Left lung (tissue), 14 donors: ENCODE measurements at places on chromosomes 6 and 20. TPM values are rescaled to one million over a fixed set of nuclear protein-coding genes. Genes with fewer than 3 reads are reported as not detected.

DNA sequence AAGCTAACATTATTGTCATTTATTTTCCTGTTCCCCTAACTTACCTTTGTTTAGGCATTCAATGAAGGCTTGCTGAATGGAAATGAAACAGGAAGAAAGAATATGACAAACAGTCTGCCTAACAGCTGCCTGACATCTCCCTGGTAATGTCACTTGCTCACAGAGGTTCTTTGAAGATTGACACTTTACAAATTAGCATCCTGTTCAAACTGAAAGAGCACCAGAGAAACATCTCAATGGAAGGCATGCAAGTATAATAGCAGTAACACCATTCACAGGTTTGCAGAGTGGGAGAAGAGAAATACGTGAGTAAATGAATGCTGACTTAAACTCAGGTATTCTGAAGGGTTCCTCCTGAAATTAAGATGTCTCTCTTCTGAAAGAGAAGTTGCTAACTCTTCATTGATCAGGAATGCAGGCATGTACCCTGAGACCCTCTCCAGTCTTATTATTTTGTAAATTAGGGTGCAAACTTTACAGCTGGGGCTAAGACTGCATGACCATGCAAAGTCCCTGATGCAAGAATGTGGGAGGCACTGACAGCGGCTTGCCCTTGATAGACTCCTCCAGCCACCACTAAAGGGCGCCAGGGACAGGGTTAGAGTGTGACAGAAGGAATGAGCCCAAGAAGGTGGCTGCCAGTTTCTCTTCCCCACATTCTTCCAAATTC lies 1.3 kb upstream of the SMLR1 start:
- no peak for DNase-seq
- no peaks in the 10 kb centered on the region for H3K4me1 ChIP-seq
- no peak overlapping the region for H3K27ac ChIP-seq

ASIP gene
- total RNA-seq, result 0.79 TPM

DNA sequence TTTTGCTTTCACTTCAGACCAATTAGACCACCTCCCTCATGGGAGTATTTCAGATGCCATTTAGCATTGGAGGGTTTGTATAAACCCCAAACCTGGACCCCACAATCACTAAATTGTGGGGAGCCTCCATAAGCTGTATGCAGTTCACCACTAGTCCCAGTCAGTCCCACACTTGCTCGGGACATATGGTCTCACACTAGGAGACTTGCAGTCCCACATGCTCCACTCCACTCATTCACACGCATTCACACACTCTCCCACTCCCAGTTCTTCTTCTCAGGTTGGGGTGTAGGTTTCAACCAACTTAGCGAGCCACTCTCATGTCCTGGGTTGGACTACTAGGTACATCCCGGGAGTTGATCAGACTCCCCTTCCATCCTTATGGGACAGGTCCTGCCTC lies 84.5 kb upstream of the GPR6 start:
- no peaks in the 10 kb centered on the region for H3K27me3 ChIP-seq
- H3K27ac ChIP-seq, result peak overlapping the region; percentile 61
- no peak for DNase-seq

TUBE1 gene
- total RNA-seq, result 19.0 TPM

DNA sequence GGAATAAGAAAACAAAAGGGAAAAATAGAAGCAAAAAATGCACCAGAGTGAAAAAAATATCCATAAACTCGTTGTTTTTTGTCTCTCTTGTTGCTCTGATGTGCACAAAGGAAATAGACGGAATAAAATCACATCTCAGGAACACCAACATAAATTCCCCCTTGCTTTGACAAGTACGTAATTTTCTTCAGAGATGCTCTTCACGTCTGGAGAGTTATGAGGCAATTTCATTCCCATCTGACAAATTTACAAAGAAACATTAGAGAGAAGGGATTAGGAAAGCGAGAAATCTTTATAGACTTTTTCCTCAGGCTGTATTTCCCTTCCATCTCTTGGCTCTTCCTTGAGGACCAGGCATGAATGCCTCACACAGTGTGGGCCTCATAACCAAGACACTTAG lies 250.1 kb upstream of the ZFP64 start:
- peaks cover 6% of the 10 kb centered on the region for H3K27me3 ChIP-seq
- DNase-seq, result no peak
- H3K4me3 ChIP-seq, result no peak overlapping the region
- no peaks in the 10 kb centered on the region for H3K36me3 ChIP-seq
- H3K4me1 ChIP-seq, result no peaks in the 10 kb centered on the region

DNA sequence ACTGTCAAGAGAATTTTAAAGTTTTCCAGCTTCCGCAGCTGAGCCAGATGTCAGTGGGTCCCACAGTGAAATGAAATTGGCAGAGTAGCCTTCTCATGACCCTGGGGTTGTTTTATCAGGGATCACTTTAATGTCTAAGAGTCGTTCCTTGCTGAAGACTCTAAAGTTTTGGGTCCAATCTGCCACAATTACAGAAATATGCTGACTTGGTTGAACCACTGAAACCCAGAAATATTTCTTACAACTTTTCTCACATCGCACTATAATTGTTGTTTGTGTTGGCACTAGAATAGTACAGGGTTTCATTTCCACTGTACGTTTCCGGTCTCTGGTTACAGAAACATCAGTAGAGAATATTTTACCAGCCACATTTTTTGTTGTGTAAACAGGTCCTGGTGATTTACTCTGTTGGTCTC lies 109.0 kb downstream of the HMGCLL1 start:
- no peak overlapping the region for H3K4me3 ChIP-seq
- no peaks in the 10 kb centered on the region for H3K36me3 ChIP-seq
- no peak overlapping the region for H3K27ac ChIP-seq
- no peaks in the 10 kb centered on the region for H3K4me1 ChIP-seq

GSTA2 gene
- total RNA-seq, result 2.7 TPM

HUS1B gene
- total RNA-seq, result 1.2 TPM

DNA sequence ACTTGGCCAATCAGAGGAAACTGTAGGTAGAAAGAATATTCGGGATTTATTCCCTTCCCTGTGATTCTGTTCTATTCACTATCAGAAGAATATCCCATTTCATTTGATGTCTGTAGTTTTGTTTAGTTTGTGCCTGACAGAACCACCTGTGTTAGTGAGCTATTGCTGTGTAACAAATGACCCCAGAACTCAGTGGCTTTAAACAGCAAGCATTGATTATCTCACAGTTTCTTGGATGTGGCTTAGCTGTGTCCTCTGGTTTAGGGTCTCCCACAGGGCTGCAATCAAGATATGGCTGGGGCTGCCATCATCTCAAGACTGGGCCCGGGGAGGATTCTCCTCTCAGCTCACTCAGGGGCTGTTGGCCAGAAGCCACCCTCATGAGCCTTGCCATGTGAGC lies 143.7 kb downstream of the ZDHHC14 start:
- no peaks in the 10 kb centered on the region for H3K36me3 ChIP-seq
- no peak for DNase-seq
- peaks cover 15% of the 10 kb centered on the region for H3K4me1 ChIP-seq
- no peak overlapping the region for H3K27ac ChIP-seq

DNA sequence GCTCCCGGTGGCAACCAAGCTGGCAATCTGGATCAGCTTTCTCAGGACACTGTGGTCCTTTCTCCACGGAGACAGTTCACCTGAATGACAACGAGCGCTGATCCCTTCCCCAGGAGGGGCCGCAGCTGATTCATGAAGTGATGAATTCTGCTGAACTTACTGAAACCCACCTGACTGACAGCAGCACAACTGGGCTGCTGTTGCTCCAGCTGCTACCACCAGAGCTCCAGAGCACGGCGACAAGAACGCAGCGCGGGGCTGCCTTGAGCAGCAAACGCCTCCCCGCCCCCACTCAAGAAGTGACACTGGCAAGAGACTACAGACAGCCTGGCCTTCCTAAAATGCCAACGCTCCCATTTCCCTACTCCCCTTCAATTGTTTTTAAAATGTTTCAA lies 10.0 kb downstream of the PXDC1 start:
- no peaks in the 10 kb centered on the region for H3K36me3 ChIP-seq
- H3K4me1 ChIP-seq, result peaks cover 8% of the 10 kb centered on the region
- no peak overlapping the region for H3K27ac ChIP-seq

TP53INP2 gene
- total RNA-seq, result 41.5 TPM

- H3K36me3 ChIP-seq, result no peaks in the 10 kb centered on the region
- no peak overlapping the region for H3K4me3 ChIP-seq
- no peak for DNase-seq
- H3K27me3 ChIP-seq, result no peaks in the 10 kb centered on the region
- H3K4me1 ChIP-seq, result no peaks in the 10 kb centered on the region
- H3K27ac ChIP-seq, result no peak overlapping the region
Measured at GRCh38 chr6:34970488-34970887, 81.4 kb downstream of the ANKS1A start.

DNA sequence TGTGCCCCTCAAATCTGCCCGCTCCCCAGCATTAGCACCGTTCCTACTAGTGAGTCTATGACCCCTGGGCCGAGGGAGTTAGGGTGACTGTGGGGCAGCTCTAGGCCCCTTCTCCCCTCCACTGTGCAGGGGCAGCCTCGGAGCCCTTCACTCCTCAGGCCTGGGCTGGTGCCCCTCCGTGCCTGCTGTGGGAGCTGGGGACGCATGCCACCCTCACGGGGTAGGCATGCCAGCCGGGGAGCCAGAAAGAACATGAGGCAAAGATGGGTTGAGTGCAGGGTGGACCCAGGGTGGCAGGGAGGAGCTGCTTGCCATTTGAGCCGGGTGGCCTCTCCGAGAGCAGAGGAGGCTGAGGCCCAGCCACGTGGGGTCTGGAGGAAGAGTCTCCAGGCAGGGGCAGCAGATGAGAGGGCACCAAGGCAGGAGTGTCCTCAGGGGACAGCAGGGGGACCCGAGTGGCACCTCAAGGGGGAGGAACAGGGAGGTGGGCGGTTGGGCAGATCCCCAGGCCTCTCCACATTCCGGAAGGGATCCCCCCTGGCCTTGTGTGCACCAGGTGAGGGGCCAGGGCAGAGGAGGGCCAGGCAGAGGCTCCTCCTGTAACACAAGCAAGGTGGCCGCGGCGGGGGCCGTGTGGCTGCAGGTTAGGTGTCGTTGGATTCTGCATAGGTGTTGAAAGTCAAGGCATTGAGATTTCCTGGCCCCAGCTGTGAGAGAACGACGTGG lies 18.6 kb upstream of the LSM14B start:
- H3K27ac ChIP-seq, result no peak overlapping the region
- H3K4me1 ChIP-seq, result no peaks in the 10 kb centered on the region
- H3K36me3 ChIP-seq, result no peaks in the 10 kb centered on the region
- no peaks in the 10 kb centered on the region for H3K27me3 ChIP-seq

RIPOR2 gene
- 56.8 TPM for total RNA-seq

- H3K36me3 ChIP-seq, result no peaks in the 10 kb centered on the region
- no peaks in the 10 kb centered on the region for H3K4me1 ChIP-seq
- H3K27ac ChIP-seq, result no peak overlapping the region
- H3K27me3 ChIP-seq, result no peaks in the 10 kb centered on the region
- no peak for DNase-seq
- no peak overlapping the region for H3K4me3 ChIP-seq
Measured at GRCh38 chr20:53706466-53707370, 113.1 kb upstream of the ZNF217 start.

GRCh38 chr6:97632341-97632740 lies 349.3 kb upstream of the MMS22L start:
- no peak overlapping the region for H3K27ac ChIP-seq
- H3K36me3 ChIP-seq, result no peaks in the 10 kb centered on the region
- no peak overlapping the region for H3K4me3 ChIP-seq

DNA sequence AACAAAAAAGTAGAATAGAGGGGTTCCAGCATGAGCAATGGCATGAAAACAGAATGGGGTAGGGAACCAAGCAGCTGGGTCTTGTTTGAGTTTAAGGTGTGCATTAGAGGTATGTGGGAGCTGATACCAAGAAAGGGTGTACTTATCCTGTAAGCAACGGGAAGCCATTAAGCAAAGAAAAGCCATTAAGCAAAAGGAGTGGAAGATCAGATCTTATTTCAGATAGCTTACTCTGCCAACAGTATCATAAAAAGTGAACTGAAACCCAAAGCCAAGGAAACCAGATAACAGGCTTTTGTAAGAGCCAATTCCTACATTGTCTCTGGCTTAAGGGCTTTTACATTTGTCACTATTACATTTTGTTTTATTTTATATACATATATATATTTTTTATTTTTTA lies 21.3 kb upstream of the BEND6 start:
- H3K36me3 ChIP-seq, result no peaks in the 10 kb centered on the region
- no peak for DNase-seq
- H3K4me3 ChIP-seq, result no peak overlapping the region
- no peaks in the 10 kb centered on the region for H3K4me1 ChIP-seq
- H3K27me3 ChIP-seq, result no peaks in the 10 kb centered on the region

PPP1R14C gene
- total RNA-seq, result 13.6 TPM

COL9A1 gene
- not detected for total RNA-seq

PSORS1C1 gene
- 11.7 TPM for total RNA-seq

- H3K27me3 ChIP-seq, result no peaks in the 10 kb centered on the region
- DNase-seq, result no peak
- H3K4me1 ChIP-seq, result peaks cover 27% of the 10 kb centered on the region
- no peak overlapping the region for H3K4me3 ChIP-seq
- no peaks in the 10 kb centered on the region for H3K36me3 ChIP-seq
Measured at GRCh38 chr6:167858086-167858591, 31.4 kb downstream of the AFDN start.

RIMS4 gene
- 0.47 TPM for total RNA-seq

GRCh38 chr6:83708970-83709747 lies at the start of gene SNAP91:
Gene SNAP91, minus strand, starts transcription at chr6:83709101. Its CDS starts 1,174 bp downstream, at chr6:83707927.
- H3K27ac ChIP-seq, result no peak within 1 kb of the TSS
- H3K27me3 ChIP-seq, result peaks cover 62% of the 10 kb centered on the region
- no peak for DNase-seq
- peaks cover 6% of the 10 kb centered on the region for H3K4me1 ChIP-seq

GRCh38 chr6:97177905-97178304 lies 105.1 kb downstream of the MMS22L start:
- DNase-seq, result no peak
- H3K27ac ChIP-seq, result no peak overlapping the region
- H3K4me1 ChIP-seq, result no peaks in the 10 kb centered on the region
- H3K36me3 ChIP-seq, result no peaks in the 10 kb centered on the region
- no peak overlapping the region for H3K4me3 ChIP-seq
- H3K27me3 ChIP-seq, result no peaks in the 10 kb centered on the region

DNA sequence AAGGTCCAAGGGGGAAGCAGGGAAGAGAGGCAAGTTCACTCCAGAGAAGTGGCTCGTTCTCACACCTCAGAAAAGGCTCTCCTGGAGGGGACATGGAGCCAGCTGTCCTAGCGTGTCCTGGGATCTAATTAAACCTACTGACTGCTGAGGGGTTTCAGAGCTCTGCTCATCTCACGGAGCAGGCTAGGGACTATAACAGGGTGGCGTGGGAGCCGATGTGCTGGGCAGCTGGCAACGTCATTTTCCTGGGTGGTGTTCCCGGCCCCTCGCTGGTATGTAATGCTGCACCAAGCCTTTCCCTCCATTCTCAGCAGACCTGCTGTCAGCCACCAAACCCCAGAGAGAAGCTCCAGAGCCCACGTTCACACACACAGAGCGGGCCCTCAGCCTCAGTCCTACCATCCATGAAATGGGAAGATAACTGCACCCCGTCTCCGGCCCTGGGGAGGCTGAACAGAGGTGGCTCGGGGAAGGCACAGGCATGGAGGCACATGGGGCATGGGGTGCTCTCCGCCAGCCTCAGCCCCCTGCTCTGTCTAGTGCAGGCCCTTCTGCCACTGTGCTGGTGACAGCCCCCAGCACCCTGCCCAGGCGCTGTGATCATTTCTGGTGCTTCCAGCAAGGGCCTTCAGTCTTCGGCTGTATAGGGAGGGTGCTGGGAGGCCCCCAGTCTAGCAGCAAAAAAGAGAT lies 1.9 kb downstream of the CST7 start:
- no peaks in the 10 kb centered on the region for H3K4me1 ChIP-seq
- H3K27ac ChIP-seq, result peak overlapping the region; percentile 84
- peak overlapping the region; percentile 42 for H3K4me3 ChIP-seq
